ENCODE measurements at places on chromosomes 4 and X.

DNA sequence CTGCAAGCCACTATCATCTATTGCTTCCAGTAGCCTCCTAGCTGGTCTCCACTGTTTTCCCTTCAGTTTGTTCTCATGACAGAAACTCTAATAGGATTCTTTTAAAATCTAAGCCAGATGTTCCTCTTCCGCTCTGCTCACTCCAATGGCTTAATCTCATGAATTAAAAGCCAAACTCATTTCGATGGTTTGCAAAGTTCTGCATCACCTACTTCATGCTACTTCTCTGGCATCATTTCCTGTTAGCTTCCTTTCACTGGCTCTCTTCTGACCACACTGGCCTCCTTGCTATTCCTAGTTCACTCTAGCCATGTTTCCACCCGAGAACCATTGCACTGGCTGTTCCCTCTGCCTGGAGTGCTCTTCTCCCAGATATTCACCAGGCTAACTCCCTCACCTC lies 102.0 kb upstream of the LSM6 start:
- no peak for DNase-seq

DNA sequence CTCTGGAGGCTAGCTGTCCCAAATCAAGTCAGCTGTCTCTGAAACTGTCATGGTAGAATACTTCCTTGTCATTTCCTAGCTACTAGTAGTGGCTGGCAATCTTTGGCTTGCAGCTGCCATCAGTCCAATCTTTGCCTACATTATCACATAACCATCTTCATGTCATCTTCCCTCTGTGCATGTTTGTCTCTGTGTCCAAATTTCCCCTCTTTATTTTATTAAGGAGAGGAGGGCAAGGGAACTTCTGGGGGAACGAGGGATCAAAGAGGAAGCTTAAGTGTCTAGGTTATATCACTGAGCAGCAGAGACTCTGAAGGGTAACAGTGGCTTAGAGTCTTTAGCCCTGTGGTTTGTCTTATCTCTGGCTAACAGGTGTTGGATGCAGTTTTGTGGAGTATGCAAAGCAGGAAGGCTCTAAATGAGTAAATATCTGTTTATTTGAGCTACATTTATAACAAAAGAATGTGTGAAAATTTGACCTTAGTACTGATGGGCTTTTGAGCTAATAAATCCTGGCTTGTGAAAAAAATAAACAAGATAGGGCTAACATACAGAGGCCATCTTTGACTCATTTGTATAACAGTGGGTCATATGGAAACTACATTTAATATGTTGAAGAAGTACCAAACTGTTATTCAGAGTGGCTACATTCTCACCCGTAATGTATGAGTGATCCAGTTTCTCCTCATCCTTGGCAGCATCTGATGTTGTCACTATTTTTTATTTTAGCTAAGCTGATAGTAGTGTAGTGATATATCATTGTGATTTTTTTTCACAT lies 49.4 kb upstream of the ENOX2 start:
- DNase-seq: no peak

GRCh38 chr4:165006456-165006855 lies 25.3 kb upstream of the TRIM60 start:
- DNase-seq: no peak

DNA sequence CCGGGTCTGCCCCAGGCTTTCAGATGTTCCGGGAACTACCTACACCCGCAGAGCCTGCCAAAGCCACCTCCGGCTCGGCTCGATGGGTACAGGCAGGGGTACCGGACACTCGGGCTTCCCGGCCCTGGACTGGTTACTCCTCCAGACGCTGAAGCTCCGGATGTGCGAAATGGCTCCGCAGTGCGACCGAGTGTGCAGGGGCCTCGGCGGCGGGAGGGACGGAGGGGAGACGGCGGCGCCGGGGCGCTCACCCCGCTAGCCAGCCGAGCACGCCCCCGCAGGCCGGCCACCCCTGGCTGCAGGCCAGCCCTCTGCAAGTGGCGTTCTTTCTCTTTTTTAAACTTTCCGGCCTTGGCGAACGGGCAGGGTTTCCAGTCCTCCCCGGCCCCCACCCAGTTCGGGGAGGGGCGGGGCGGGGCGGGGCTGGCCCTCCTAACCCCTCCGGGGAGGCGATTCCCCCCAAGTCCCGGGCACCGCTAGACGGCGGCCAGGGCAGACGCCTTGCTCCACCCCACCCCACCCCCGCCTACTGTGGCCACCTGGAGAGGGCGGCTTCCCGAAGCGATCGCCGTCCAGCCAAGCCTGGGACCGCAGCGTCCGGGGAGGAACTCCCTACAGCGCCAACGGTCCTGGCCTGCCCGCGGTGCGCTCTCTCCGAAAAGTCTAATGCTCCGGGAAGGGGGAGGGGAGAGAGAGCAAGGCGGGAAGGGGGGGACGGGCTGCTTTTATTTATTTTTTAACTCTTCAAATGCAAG lies 7.5 kb downstream of the BCOR start:
- no peak for DNase-seq

DNA sequence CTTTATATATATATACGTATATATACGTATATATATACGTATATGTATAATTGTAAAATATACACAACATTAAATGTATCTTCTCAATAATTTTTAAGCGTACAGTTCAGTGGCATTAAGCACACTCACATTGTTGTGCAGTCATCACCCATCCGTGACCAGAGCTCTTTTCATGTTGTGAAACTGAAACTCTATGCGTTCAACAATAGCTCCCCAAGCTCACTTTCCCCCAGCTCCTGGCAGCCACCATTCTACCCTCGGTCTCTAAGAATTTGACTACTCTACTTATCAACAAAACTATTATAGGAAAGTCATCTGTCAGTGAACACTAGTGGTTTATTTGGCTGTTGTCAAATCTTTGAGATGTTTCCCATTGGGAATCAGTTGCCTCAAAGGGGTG lies 621.8 kb upstream of the GALNT7 start:
- DNase-seq: no peak

DNA sequence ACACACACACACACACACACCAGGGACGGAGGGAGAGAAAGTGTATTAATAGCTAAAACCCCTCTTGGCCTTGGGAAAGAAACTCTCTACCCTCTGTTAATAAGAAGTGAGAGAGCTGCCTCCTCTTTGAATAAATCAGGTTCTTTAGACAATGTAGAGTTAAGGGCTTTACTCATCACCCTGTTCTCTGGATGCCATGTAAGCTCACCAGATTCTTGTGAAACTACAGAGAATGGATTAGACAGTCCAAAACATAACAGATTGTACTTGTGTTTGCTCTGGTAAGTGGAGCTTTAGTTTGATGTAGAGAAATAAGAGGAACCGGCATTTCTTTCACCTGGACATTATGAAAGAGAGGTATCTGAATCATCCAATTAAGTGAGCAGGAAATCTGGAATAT lies 263.2 kb downstream of the DMD start:
- DNase-seq: no peak

DNA sequence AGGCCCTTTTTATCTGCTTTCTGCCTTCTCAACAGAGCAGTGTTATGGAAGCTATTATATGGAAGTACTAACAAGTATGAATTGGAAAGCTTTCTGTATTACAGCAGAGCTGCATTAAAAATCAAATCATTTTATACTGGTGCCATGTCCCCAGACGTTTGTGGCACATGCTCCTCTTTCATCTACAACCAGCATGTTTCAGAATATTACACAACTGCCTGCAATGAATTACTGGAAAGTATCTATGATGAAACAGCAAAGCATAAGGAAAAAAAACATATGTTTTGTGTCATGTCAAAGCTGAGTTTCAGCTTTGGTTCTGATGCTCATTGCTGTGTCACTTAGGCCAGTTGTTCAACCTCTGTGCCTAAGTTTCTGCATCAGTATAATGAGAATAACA lies 576.8 kb downstream of the GBA3 start:
- DNase-seq: no peak

- DNase-seq: no peak
These were observed 136.8 kb upstream of the PDLIM3 start for GRCh38 chr4:185672151-185672550.

GRCh38 chrX:134782796-134783195 lies 124.5 kb upstream of the PLAC1 start:
- no peak for DNase-seq

GRCh38 chr4:138330531-138330930 lies 88.4 kb upstream of the SLC7A11 start:
- no peak for DNase-seq

- no peak for DNase-seq
These were observed 242.7 kb upstream of the ETNPPL start for GRCh38 chr4:109005523-109005922.

DNA sequence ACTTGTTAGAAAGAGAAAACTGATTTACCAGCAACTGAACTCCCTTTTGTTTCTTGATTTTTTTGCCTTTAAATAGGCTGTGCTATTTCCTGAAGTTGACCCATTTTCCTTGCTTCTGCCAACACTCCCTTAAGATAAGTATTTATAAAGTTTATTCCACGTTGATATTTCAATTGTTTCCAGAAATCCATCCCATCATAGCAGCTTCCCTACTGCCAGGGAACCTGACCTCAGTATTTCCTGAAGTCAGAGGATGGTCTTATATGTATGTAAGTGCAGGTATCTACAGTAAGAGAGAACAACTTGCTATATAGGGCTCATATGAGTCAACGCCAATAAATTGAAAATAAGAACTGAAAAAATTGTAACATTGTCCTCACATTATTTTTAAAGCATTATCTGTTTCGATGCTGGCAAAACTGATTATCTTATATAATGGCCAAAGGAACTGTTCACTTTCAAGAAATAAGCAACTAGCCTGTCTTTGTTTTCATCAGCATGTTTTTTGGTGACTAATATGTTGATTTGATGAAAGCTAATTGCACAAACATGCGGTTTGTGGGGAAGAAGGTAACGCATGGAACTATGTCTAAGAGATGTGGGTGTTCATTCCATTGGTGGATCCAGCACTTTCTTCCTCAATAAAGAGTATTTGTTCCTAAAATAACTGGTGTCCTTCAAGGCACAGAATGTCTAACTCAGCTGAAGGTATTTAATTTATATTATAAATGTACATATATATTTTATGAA lies 4.7 kb downstream of the LIMCH1 start:
- DNase-seq: no peak

GRCh38 chr4:8553991-8554405 lies 26.2 kb upstream of the GPR78 start:
- DNase-seq: no peak

DNA sequence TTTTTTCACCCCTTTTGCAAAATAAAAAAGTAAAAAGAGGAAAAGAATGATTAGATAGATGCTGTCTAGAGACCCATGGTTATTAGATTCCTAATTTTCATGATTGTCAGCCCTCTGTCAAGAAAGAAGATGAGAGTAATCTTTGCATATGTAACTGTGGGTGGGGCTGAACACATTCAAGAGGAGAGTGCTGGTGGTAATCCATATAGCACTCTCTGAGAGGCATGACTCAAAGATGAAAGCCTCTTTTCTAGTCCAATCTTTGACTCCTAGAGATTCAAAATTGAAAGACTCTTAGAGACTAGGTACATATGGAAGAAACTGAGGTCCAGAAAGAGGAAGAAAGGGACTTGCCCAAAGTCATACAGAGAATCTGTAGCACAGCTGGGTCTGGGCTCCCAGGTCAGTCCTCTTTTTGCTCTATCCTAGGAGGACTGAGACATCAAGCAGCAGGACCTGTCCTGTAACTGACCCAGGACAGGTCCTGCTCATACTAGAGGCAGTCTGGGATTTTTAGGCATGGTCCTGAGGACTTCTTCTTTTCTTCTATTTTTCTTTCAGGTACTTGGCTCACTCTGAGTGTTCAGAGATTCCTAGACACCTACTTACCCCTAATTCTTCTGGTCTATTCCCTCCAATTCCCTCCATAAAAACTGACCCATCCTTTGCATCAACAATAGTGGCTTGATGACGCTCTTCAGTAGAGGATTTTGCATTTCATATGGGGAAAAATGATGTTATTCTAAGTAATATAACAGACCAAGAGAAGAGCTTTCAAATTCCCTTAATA lies 23.8 kb downstream of the VSIG4 start:
- no peak for DNase-seq

- no peak for DNase-seq
These were observed 620.8 kb upstream of the NR3C2 start for GRCh38 chr4:149062997-149063396.

DNA sequence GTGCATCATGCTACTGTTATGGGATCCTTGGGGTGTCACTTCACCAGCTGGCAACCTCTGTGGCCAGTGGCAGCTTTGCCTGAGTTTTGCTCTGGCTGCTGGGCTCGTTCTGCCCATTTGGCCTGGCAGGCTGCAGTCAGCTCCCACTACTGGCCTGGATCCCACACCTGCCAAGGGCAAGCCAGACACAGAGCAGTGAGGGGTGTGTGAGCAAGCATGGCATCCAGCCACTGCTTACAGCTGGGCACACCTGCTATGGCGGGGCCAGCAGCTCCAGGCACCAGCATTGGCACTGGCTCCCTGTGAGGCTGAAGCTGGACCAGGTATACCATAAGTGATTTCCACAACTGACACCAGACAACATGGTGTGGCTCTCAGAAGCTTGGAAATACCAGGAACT lies 183.4 kb downstream of the NPFFR2 start:
- DNase-seq: no peak

DNA sequence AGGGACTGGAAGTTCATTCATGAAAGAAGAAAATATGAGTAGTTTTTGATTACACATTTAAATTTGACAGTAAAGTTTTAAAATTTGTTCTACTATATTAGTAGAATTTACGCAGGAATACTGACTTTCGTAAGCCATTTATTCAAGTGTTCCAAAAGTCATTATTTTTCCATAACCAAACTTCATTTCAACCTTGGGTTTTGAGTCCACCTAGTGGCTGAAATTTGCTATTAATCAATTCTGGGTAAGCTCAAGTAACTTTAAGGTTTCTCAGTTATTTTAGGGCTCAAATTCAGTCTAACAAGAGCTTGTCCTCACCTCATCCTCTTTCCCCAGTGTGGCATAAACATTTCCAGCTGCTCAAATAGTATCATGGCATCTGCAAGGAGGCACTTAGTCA lies 175.4 kb downstream of the SH3BGRL start:
- DNase-seq: no peak

DNA sequence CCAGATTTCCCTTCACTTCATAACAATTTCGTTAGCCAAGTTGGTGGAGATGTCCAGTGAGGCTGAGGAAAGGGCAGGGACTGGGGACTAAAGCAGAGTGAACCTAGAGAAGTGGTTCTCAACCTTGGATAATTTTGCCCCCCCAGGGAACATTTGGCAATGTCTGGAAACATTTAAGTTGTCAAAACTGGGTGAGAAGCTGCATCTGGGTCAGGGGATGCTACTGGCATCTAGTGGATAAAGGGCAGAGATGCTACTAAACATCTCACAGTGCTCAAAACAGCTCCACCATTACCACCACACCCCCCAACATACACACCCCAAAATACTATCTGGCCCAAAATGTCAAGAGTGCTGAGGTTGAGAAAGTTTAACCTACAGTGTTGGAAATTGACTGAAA lies 32.0 kb upstream of the FGF16 start:
- DNase-seq: no peak

- DNase-seq: no peak
These were observed 1814.9 kb downstream of the STIM2 start for GRCh38 chr4:28675582-28675981.

GRCh38 chr4:30586850-30587249 lies 133.3 kb upstream of the PCDH7 start:
- no peak for DNase-seq

GRCh38 chr4:179325181-179325580 lies 1882.9 kb upstream of the AGA start:
- DNase-seq: no peak
